ENCODE measurements at places on chromosomes 1 and 21.

GRCh38 chr1:101313356-101313755 lies 76.5 kb downstream of the S1PR1 start:
- no peak for DNase-seq

GRCh38 chr1:235758931-235759330 lies 107.8 kb downstream of the LYST start:
- DNase-seq, result no peak

DNA sequence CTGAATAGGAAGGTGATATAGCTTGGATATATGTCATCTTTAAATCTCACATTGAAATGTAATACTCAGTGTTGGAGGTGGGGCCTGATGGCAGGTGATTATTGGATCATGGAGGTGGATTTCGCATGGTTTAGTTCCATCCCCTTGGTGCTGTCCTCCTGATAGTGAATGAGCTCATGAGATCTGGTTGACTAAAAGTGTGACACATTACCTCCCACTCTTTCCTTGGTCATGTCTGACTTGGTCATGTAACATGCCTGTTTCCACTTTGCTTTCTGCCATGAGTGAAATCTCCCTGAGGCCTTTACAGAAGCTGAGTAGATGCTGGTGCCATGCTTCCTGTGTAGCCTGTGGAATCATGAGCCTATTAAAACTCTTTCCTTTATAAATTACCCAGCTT lies 664.5 kb upstream of the NR5A2 start:
- DNase-seq, result no peak

DNA sequence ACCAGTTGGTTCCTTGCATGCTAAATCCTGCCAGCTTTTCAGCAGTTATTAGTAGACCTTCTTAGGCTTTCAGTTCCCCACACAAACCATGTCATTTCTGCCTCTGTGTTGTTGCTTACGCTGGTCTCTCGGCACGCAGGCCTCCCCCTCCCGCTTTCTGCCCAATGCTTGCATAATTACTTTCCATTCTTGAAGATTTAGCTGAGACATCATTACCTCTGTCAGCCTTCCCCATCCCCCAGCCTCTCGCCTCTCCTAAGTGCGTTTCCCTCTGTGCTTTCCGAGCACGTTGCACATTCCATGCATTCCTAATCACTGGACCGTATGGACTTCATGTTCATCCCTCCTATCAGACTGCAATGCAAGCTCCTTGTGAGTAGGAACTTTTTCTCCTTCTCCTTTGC lies 26.8 kb downstream of the TSHB start:
- no peak for DNase-seq

DNA sequence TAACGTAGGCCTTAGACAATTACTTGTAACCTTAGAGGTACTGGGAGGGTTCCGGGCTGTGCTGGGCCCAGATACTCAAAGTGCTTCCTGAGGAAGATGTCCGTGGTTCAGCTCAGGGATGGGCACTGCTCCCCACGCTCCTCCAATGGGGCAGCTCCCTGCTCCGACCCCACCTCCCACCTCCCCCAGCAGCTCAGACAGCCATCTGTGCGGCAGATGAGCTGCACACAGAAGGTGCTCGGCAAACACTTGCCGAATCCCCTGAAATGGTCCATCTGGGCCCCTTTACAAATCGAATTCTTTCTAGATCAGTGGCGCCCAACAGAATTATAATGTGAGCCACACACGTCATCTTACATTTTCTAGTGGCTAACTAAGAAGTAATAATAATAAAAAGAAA lies 242.4 kb upstream of the RAB4A start:
- no peak for DNase-seq

Measured in stimulated activated CD8-positive, alpha-beta memory T cell treated with anti-CD3 and anti-CD28 coated beads, Interleukin-12 subunit alpha, Interleukin-12 subunit beta, amount 100 ng/mL, for 1 hour (primary cell).